Occipital lobe (tissue), 3 donors: ENCODE measurements at places on chromosomes 11 and 22.

GRCh38 chr11:96234866-96235441 lies 108.0 kb downstream of the MAML2 start:
- DNase-seq = no peak

GRCh38 chr22:37165940-37166674 lies 16.4 kb upstream of the IL2RB start:
- no peak for DNase-seq

- DNase-seq = no peak
Observed at GRCh38 chr11:111402411-111402810, 23.3 kb upstream of the POU2AF1 start.

GRCh38 chr11:27930946-27931345 lies 177.0 kb downstream of the KIF18A start:
- DNase-seq = no peak

- DNase-seq = no peak
Observed at GRCh38 chr11:36510594-36510942, 496 bp upstream of the TRAF6 start.
